Mesothelial cell of epicardium (in vitro differentiated cells): ENCODE measurements at places on chromosomes 1 and 21. TPM values are rescaled to one million over a fixed set of nuclear protein-coding genes. Genes with fewer than 3 reads are reported as not detected.

The NBPF8 gene
- total RNA-seq = 22.9 to 25.2 TPM (median 24.4 TPM) in 3 replicates

The CCDC190 gene
- total RNA-seq = 0.11 to 0.13 TPM in 2 of 3 replicates, not detected in the other

The CTH gene
- total RNA-seq = 4.8 TPM in 3 replicates

The SPATA46 gene
- total RNA-seq = not detected in 3 replicates

The AMIGO1 gene
- 5.0 to 5.4 TPM (median 5.1 TPM) in 3 replicates for total RNA-seq

The BTBD8 gene
- 6.6 to 8.7 TPM (median 8.4 TPM) in 3 replicates for total RNA-seq

The KDF1 gene
- 11.9 to 12.9 TPM (median 12.7 TPM) in 3 replicates for total RNA-seq

The MSH4 gene
- total RNA-seq = 0.27 to 0.29 TPM (median 0.27 TPM) in 3 replicates

The LMX1A gene
- total RNA-seq = 0.18 TPM in 1 of 3 replicates, not detected in the others

The CELA3B gene
- not detected in 3 replicates for total RNA-seq

The RXRG gene
- total RNA-seq = 0.99 to 1.1 TPM (median 1.0 TPM) in 3 replicates

The FAM72B gene
- total RNA-seq = 2.2 to 4.1 TPM (median 2.4 TPM) in 3 replicates

The TSPEAR gene
- 0.09 to 0.11 TPM (median 0.11 TPM) in 3 replicates for total RNA-seq

The LCE1E gene
- not detected in 3 replicates for total RNA-seq

The KIAA0040 gene
- 3.4 to 3.8 TPM (median 3.7 TPM) in 3 replicates for total RNA-seq

The ITGB2 gene
- 0.61 to 1.4 TPM (median 0.74 TPM) in 3 replicates for total RNA-seq

The CACNA1E gene
- 0.53 to 0.63 TPM (median 0.60 TPM) in 3 replicates for total RNA-seq

The C8B gene
- not detected in 3 replicates for total RNA-seq

The ATP6V1G3 gene
- total RNA-seq = not detected in 3 replicates

The PODN gene
- total RNA-seq = 4.5 to 4.6 TPM (median 4.6 TPM) in 3 replicates

The ATF6 gene
- 26.1 to 28.0 TPM (median 27.4 TPM) in 3 replicates for total RNA-seq

The TSSK3 gene
- total RNA-seq = 6.6 to 8.1 TPM (median 7.8 TPM) in 3 replicates

The MPL gene
- 0.50 to 0.53 TPM in 2 of 3 replicates, not detected in the other for total RNA-seq

The SPRR3 gene
- not detected in 3 replicates for total RNA-seq

The C1orf105 gene
- total RNA-seq = 0.57 to 0.95 TPM in 2 of 3 replicates, not detected in the other

The CDC7 gene
- 16.3 to 18.8 TPM (median 16.6 TPM) in 3 replicates for total RNA-seq

The ADCY10 gene
- total RNA-seq = 0.04 to 0.47 TPM (median 0.16 TPM) in 3 replicates

The COA7 gene
- 21.5 to 23.5 TPM (median 21.7 TPM) in 3 replicates for total RNA-seq

The S100A2 gene
- 0.43 to 0.51 TPM in 2 of 3 replicates, not detected in the other for total RNA-seq

The JAM2 gene
- total RNA-seq = 4.1 to 4.8 TPM (median 4.2 TPM) in 3 replicates

The OLIG2 gene
- total RNA-seq = 0.20 to 0.38 TPM (median 0.35 TPM) in 3 replicates

The OLFML2B gene
- total RNA-seq = 4.4 to 4.8 TPM (median 4.8 TPM) in 3 replicates

The RNF220 gene
- 84.2 to 86.0 TPM (median 85.4 TPM) in 3 replicates for total RNA-seq

The LCE3D gene
- not detected in 3 replicates for total RNA-seq

The SYT11 gene
- total RNA-seq = 0.20 to 0.51 TPM (median 0.45 TPM) in 3 replicates

The SOX13 gene
- total RNA-seq = 58.0 to 61.7 TPM (median 61.7 TPM) in 3 replicates

The SAMSN1 gene
- 0.27 to 0.36 TPM (median 0.29 TPM) in 3 replicates for total RNA-seq

The PDE9A gene
- 26.1 to 27.4 TPM (median 26.5 TPM) in 3 replicates for total RNA-seq

The AGMAT gene
- total RNA-seq = 0.16 to 0.31 TPM (median 0.25 TPM) in 3 replicates

The DNAH14 gene
- 82.3 to 84.7 TPM (median 82.9 TPM) in 3 replicates for total RNA-seq

The PRRC2C gene
- 212 to 225 TPM (median 216 TPM) in 3 replicates for total RNA-seq

The HMGCS2 gene
- 0.47 to 1.4 TPM (median 0.51 TPM) in 3 replicates for total RNA-seq

The LPAR3 gene
- total RNA-seq = 0.67 to 1.00 TPM (median 0.99 TPM) in 3 replicates

The KRTAP10-1 gene
- not detected in 3 replicates for total RNA-seq
